ENCODE measurements at places on chromosomes 6 and 20.
A peak's percentile ranks its signal among the peaks of the same experiment; 100 is the strongest.

DNA sequence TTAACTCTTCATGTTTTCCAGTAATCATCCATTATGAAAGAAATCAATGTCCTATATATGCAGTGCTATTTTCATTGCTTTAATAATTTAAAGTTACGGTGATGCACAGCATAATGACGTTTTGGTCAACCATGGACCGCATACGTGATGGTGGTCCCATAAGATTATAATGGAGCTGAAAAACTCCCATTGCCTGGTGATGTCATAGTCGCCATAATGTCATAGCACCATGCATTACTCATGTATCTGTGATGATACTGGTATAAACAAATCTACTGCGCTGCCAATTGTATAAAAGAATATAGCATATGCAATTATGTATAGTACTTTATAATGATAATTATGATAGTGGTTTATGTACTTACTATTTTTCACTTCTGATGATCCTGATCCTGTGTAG, 42.3 kb upstream of the ALDH8A1 start:
- DNase-seq, result no peak

DNA sequence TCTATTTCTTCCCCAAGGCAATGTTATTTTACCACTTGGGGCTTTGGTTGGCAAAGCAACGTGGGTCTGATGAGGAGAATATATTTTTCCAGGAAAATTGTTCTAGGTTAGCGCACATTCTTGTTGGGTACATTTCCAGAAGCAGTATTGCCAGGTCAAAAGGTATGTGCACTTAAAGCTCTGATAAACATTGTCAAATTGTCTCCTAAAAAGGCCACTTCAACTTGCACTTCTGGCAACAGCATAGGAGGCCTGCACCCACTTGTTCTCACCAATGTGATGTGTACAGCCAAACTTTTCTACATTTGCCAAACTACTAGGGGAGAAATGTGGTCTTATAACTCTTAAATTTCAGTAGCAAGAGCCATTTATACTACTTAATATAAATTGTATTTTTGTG, 197.5 kb upstream of the COL21A1 start:
- DNase-seq, result no peak

- peak; percentile 86 for DNase-seq
These were observed 39.2 kb upstream of the TLDC2 start for GRCh38 chr20:36836591-36837269.

GRCh38 chr6:123193298-123193697, 197.3 kb downstream of the CLVS2 start:
- no peak for DNase-seq

GRCh38 chr20:407953-408842, at the start of gene RBCK1:
TSS of gene RBCK1 (plus strand) at chr20:408299. CDS start at chr20:408758, 459 bp downstream.
- peak; percentile 91 for DNase-seq

DNA sequence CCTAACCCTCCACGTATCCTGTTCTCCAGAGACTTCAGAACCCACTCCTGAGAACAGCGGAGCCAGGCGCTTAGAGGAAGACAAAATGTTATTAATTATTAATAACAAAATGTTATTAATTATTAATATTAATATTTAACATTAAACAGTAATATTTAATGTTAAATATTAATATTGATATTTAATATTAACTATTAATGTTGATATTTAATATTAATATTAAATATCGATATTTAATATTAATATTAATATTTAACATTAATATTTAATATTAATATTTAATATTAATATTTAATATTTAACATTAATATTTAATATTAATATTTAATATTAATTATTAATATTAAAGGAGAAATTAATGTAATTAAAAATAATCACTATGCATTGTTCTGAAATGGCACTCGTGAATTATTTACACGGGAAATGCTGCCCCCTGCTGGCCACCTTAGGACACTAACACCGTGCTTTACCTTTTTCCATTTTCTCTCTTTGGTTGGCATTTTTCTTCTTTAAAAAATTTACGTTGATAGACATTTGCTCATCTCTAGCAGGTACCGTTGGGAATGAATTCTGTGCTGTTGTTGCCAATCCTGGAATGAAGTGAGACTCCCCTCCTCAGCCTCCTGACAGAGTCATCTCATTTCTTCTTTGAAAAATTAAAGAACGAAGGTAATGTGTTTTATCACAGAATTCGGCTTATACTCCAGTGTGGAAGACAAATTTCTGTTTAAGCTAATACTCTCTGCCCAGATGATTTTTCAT, 7.5 kb upstream of the GGTLC1 start:
- DNase-seq, result peak; percentile 19

- no peak for DNase-seq
These were observed 72.6 kb upstream of the PAK5 start for GRCh38 chr20:9911519-9911918.

GRCh38 chr6:87714093-87714842, 12.2 kb upstream of the AKIRIN2 start:
- no peak for DNase-seq

- DNase-seq, result peak; percentile 46
These were observed 185.8 kb upstream of the TENT5A start for GRCh38 chr6:81938014-81938856.

DNA sequence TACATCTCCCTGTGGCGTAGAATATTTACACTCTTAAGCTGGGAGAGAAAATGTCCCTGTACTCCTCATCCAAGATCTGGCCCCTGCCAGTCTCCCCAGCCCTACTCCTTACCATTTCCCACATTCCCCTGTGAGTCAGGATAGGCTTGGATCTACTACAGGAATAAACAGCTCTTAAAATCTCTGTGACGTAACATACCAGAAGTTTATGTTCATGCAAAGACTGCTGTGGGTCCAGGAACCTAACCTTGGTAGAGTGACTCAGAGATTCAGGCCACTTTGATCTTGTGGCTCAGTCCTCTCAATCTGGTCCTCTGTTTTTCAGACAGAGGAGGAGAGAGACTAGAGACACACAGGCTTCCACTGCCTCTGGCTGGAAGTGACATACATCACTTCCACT, 38.5 kb upstream of the GPR6 start:
- DNase-seq, result no peak

DNA sequence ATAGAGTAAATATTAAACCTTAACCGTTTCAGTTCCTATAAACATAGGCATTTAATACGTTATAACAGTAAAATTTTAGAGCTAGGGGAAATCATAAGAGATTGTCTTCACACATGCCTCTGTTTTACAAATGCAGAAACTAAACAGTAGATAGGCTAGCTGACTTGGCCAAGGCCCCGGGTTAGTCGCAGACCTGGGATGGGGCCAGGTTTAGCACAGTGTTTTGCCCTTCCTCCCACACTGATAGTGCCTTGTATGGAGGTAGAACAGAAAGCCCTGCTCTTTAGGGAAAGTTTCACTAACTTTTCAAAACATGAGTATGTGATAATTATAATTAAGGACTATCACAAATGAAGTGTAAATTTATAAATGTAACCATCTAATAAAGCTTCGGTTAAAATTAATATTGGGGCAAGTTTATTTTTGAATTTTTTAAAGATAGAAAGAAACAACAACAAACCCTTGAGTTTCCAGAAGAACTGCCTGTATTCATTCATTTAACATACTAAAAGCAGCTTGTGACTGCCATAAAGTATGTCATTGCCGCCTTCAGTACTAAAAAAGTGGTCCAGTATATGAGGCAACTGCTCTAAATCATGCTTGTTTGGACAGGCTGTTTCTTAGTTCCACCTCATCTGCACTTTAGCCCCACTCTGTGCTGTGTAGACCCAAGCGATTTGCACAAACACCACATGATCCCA, 62.5 kb upstream of the LOC128125822 start:
- no peak for DNase-seq

GRCh38 chr6:67244037-67244436, 1391.0 kb upstream of the ADGRB3 start:
- DNase-seq, result no peak

DNA sequence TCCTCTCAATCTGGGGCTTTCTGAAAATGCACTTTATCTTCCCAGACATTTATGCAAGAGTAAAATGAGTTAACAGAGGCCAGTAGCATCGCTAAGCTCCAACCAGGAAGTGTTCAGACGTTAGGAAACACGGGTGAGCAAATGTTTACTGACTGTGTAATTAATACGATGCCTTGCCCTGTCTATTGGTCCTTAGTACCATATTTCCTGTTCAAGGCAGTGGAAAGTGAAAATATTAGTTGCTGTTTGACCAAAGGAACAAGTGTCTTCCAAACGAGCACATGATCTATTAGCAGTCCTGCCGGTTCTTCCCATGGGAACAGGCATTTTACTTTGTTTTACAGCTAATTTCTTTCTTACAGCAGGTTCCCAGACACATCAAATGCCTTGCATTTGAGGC, 311.1 kb upstream of the JAG1 start:
- no peak for DNase-seq

GRCh38 chr6:52390361-52390727, 28.4 kb downstream of the PAQR8 start:
- DNase-seq, result peak; percentile 72

DNA sequence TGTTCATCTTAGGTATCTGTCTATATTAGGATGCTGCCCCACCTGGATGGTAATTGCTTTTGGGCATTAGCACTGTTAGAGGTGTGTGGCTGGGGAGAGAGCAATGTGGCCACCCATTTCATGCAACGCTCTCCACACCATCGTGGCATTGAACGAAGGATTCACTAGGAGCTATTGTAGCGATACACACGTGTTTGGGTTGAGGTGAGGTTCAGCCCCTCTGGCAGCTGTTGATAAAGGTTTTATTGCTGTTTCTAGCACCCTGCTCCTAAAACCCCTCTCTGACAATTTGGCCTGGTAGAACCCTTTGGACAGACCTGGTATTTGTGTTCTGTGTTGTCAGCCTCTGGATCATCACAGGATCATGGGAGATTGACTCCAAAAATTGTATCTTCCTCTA, 280.9 kb downstream of the PRL start:
- DNase-seq, result no peak
